Retina (tissue), 1 donor: ENCODE measurements at places on chromosomes 6 and 20.
A peak's percentile ranks its signal among the peaks of the same experiment; 100 is the strongest.

DNA sequence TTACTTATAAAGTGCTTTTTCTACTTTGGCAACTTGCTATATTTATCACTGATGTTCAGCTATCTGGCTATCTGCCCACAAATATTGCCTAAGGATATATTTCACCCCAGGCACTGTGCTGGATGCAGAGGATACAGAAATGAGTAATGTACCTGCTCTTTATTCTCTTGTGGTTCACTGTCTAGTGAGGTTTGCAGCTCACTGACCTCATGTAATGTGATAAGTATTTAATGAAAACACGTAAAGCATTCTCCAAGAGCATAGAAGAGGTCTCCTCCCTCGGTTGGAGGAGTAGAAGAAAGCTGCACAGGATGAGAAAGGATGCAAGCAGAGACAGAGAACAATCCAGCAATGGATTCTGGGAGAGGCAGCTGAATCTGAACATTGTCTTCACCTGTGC is 610.7 kb downstream of the CBLN4 start:
- no peak for DNase-seq

- DNase-seq, result peak; percentile 17
Measured at GRCh38 chr6:166058064-166058739, 109.4 kb downstream of the TBXT start.

DNA sequence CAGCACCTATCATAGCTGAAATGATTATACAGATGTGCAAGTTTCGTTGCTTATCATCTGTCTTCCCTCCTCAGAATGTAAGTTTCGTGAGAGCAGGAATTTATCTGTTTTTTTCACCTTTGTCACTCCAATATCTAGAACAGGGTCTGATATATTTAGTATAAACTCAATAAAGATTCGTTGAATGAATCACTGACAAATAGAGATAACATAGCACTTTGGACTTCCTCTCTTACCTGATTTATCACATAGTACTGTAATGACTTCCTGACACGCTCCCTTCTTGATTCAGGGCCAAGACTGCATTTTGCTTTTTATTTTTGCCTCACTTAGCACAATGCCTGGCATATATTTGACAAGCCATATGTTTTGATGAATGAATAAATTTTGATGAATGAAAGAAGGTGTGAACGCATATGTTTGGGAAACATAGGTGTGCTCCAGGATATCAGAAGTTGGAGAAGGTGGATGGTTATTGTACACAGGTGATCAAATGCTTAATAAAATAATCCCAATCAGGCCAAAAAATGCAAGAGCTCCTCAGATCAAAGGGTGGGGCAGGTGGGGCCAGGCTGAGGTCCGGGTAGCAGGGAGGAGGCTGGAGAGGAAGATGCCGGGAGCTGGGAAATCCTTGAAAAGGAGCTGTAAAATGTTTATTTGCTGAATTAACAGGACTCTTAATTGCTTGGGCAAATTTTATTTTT is 33.0 kb downstream of the PIM1 start:
- DNase-seq, result no peak

- DNase-seq, result no peak
Measured at GRCh38 chr6:105209950-105210706, 30.3 kb upstream of the POPDC3 start.
